ENCODE measurements at places on chromosomes 1 and 21.

GRCh38 chr1:116569776-116570357 lies 959 bp downstream of the CD58 start:
- DNase-seq: peak; percentile 28

GRCh38 chr1:168529518-168529917 lies 14.3 kb downstream of the XCL2 start:
- no peak for DNase-seq

DNA sequence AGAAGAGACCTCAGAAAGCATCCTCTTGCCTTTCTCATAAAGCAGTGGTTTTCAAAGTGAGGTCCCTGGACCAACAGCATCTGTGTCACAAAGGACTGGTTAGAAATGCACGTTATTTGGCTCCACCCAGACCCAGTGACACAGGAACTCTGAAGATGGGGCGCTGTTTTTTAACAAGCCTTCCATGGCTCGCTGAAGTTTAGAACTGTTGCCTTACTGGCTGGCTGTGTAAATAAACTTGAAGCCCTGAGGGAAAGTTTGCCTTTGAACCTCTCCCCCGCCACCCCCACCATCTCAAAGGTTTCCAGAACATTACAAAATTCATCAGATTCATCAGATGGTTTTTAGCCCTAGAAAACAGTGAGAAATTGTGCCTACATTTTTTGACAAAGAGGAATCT lies 21.8 kb upstream of the IKBKE start:
- DNase-seq: no peak

GRCh38 chr21:46117586-46118315 lies 19.8 kb downstream of the COL6A2 start:
- DNase-seq: peak; percentile 18

GRCh38 chr1:22450351-22451021 lies 1.2 kb upstream of the ZBTB40 start:
- DNase-seq: no peak

DNA sequence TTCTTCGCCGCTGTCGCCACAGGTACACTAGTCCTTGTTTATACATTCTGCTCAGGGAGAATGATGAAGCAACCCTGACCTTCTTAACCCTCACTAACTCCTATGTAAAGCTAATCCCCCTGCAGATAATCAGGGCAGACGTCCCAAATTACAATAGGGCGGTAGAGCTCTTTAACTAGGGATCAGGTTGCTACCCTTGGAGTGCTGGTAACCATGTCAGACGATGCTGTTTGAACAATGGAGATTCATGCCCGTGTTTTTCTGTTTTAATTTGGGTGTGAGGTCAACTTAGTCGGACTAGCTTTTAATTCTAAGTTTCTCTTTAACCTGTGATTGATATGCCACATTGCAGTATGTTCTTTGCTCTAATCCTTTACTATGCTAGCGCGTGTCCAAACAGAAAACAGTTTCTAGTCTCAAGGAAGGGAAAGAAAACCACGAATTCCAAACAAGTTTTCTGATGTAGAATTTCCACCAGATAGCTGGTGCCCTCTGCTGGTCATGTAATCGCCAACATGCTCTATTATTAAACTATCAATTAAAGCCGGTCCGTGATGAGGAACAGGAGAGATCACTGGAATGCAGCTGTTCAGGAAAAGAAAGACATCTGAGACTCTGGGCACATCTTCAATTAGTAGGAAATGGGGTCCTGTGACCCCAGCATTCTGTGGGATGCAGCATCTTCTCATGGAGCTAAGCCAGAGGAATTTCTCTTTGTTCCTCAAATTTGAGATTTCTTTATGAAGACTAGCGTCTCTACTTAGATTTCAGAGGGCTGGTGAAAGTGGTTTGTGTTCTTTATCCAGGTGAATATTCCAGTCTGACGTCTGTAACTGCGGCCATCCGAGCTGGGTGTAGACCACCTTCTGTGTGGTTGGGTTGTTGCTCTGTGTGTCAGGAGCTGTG lies 18.3 kb upstream of the VAMP3 start:
- DNase-seq: peak; percentile 50

GRCh38 chr1:33256471-33257206 lies at the start of gene ZNF362:
TSS of gene ZNF362 (plus strand) at chr1:33256492. CDS start at chr1:33270575, 14,083 bp downstream.
- peak; percentile 82 for DNase-seq

DNA sequence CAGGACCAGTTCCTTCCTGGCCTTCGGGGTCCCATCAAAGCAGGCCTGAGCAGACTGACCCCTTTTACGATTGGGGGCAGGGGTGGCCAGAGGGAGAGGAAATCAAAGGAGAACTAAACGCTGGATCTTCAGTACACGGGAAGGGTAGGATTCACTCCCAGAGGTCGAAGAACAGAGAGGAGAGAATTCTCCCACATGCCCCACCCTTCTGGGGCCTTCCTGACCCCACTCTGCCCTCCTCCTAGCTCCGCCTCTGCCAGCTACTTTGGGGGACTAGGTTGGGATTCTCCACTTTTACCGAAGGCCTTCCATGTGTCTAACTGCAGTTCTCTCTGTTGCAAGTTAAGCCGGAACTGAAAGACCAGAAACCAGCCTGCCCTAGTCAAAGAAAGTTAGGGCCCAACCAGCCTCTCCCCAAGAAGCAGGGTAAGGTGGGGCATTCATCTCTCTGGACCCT lies 654 bp upstream of the ARHGEF2 start:
- DNase-seq: no peak

GRCh38 chr1:221690858-221691257 lies 51.0 kb downstream of the DUSP10 start:
- no peak for DNase-seq

DNA sequence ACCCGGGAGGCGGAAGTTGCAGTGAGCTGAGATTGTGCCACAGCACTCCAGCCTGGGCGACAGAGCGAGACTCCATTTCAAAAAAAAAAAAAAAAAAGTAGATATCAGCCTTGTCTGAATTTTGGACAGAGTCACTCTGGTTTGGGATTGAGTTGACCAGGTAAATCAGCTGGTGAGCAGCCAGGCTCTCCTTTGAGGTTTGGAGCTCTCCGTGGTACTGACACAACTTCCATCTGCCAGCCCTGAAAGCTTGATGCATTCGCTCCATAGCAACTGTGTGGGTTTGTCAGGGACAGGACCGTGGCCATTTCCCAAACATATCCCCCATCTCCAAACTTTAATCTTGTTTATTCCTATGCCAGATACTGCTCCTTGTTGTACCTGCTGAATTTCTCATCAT lies 155.2 kb downstream of the DMRTA2 start:
- peak; percentile 86 for DNase-seq

GRCh38 chr1:182877842-182878241 lies 38.7 kb downstream of the DHX9 start:
- no peak for DNase-seq

DNA sequence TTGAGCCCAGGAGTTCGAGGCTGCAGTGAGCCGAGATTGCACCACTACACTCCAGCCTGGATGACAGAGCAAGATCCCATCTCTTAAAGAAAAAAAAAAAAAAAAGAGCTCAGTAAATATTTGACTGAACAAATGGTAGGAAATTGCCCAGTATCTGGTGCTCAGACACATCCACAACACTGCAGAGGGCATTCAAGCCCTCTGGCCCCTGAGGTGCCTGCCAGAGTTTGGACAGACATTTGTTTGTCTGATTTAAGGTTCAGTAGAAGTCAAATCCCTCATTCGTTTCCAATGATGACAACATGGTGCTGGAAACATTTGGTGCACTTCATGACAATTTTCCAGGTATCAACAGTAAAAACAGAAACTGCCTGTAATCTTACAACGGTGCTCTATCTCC lies 86.6 kb downstream of the HLCS start:
- no peak for DNase-seq

DNA sequence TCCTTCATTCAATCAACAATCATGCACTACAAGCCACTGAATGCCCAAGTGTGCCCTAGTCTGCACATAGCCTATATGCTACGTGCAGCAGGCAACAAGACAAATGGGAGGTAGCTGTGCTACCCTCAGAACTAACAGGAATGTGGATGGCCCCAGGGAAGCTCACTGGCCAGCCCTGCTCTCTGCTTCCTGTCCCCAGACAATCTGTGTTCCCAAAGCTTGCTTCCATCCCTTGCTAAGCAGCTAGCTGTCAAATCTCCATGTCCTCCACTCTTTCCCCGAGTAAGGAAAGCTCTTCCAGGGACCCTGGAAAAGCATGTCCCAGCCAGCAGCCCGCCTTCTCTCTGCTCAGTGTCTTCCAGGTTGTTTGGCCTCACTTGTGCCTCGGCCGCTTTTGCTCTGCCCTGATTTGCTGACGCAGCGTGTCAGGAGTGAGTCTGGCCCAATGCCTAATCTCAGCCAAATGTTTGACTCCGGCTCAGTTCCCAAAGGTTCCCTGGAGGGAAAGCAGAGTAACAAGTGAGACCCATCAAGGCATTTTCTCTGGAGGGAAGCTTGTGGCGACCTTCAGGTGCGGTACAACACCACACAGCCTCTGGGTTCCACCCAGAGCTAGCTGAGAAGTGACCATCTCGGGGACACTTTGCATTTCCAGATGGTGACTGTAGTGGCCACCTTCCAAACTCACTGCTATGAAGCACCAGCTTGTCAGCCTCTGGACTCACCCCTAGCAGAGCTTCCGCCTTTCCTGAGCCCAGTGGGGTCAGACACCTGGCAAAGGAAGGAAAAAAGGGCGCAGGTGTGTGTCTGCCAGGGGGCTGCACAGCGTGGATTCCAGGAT lies 243.4 kb downstream of the RHOU start:
- no peak for DNase-seq

- no peak for DNase-seq
Observed at GRCh38 chr1:216606047-216606637, 117.1 kb downstream of the ESRRG start.

DNA sequence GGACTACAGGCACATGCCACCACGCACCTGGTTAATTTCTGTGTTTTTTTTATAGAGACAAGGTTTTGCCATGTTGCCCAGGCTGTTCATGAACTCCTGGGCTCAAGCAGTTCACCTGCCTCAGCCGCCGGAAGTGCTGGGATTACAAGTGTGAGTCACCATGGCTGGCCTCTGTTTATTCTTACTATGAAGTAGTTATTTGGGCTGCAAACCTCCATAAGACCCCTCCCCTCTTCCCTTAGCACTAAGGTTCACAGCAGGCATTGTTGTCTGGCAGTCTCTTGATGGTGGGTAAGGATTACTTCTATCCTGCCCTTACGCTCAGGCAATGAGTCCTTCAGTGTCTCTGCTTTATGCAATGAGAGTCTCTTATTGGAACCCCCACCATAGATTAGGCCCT lies 51.8 kb downstream of the ANGPTL1 start:
- DNase-seq: no peak

DNA sequence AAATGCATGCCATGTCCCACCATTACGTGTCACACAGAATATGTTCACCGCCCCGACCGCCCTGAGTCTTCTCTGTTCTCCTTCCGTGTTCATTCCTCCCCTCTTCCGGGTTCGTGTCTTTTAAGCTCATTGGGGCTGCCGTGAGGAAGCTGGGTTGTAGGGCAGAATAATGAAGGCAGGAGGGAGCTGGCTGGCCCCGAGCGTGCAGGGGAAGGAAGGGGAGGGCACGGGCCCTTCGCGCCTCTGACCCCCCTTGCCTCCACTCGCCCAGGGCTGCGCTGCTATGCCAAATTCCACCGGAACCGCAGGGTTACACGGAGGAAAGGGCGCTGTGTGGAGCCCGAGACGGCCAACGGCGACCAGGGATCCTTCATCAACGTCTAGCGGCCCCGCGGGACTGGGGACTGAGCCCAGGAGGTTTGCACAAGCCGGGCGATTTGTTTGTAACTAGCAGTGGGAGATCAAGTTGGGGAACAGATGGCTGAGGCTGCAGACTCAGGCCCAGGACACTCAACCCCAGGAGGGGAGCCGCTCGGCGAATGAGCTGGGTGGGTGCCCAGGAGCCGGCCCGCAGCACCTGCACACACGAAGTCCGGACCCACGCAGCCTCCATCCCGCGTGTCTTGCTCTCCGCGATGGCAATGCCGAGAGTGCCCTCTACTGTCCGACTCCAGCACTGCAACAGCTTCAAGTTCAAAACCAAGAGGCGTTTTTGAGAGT lies 16.5 kb upstream of the AGTRAP start:
- peak; percentile 81 for DNase-seq

DNA sequence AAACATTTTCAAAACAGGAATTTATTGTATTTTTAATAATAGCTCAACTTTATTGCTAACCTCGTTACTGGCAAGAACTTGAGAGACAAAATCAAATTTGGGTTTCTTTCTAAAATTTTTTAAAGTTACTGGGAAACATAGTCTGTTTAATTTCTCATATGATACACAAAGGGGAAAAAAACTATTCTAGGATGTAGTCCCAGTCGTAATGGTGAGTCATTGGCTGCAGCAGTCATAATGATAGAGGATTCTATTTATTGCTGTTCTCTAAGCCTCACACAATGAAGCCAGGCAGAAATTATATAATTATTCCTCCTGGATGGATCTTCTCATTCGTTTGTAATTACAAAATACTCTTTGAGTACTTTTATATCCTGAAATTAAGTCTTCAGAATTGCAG lies 326.5 kb upstream of the SGIP1 start:
- DNase-seq: no peak

GRCh38 chr1:202192770-202193613 lies 607 bp upstream of the LGR6 start:
- peak; percentile 82 for DNase-seq

GRCh38 chr1:216757110-216757509 lies 33.9 kb upstream of the ESRRG start:
- DNase-seq: no peak

GRCh38 chr1:84995484-84996334 lies 1.2 kb downstream of the MCOLN2 start:
- no peak for DNase-seq

DNA sequence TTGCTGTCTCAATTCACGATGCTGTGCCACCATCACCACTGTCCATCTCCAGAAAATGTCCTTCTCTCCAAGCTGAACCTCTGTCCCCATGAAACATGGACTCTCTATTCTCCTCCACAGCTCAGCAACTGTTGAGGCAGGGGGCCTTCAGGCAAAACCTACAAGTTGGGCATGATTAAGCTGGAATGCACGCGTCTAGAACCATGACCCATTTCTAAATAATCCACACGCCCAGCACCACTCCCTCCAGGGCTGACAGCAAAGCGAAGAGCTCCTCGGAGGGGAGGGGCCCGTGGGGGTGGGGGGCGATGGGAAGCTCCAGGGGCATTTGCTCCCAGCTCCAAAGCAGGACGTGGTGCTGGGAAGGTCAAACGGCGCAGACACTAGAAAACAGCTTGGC lies 3.3 kb upstream of the HES5 start:
- DNase-seq: no peak

DNA sequence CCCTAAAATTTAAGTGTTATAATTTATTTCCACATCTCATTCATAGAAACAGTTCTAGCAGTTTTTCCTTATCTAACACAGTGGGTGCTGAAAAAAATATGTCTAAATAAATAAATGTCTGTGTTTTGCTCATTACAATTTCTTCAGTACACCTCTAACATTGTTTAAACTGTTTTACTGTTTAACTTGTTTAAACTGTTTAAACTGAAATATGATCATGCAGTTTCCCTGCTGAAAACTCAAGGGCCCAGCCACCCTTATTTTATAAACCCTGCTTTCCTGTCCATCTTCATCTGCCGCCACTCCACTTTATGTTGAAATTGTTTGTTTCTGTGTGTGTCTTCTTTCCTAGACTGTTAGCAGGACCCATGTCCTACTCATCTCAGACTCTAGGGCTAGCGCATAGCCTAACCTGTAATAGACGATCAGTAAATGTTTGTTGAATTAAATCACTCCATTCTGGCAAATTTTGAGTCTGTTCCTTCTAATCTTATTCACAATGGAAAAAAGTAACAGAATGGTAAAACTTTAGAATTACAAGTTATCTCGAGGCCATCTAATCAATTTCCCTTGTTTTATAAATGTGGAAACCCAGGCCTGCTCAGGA lies 9.4 kb upstream of the PIK3C2B start:
- DNase-seq: no peak

Measured in iPS-NIHi11 (cell line).